ENCODE measurements at places on chromosomes 2 and 18.

DNA sequence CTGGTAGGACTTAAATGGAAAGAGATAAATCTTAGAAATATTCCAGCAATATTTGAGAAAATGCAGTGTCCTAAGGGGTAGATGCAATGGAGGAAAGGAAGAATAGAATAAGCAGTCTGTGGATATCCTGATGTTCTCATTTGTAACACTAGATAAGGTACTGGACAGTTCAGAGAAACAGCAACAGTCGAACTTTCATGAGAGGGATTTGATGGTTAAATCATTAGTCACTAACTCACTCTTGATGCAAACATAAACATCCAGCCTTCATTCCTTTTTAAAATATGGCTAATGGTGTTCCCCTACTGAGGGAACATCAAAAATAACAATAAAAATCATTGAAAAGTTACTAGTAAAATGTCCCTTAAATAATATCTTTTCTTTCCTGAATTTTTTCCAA is 211.4 kb upstream of the SLC39A10 start:
- H3K4me1 ChIP-seq, result peaks cover 15% of the 10 kb centered on the region
- no peaks in the 10 kb centered on the region for H3K36me3 ChIP-seq
- H3K27me3 ChIP-seq, result no peaks in the 10 kb centered on the region
- H3K27ac ChIP-seq, result no peak overlapping the region
- H3K4me3 ChIP-seq, result no peak overlapping the region

DNA sequence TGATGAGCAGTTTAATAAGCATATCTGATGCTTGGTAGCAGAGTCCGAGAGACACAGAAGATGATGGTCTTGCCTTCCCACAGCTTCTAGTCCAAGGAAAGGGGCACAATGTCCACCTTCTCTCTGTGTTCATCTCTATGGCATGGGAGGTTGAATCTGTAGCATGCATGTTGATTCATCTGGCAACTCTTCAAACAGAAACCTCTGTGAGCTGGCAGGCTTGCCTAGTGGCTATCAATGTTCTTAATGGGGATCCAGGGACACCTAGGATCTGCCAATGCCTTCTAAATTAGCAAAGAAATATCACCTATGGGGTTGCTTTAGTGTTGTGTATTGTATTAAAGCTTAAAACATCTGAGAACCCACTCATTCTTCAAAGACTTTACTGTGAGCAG is 170.8 kb downstream of the INO80D start:
- H3K36me3 ChIP-seq, result no peaks in the 10 kb centered on the region
- H3K27me3 ChIP-seq, result no peaks in the 10 kb centered on the region
- H3K27ac ChIP-seq, result no peak overlapping the region
- no peak overlapping the region for H3K4me3 ChIP-seq
- DNase-seq, result peak; percentile 21

DNA sequence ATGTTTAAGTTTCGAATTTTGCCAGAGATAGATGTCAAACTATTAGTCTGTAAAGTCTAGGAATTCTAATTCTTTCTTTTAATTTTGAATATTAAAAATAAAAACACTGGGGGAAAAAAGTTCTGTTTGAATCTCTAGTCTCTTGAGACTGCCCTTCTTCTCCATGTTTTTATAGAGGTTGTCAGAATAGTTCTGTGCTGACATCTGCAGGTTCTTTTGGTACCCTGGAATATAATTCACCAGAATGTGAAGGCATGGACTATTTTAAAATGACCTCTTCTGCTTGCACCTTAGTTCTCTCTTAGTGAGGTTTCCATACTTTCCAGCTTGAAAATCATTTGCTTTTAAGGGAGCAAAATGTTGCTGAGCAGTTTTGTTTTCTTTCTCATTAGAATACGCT is 121.0 kb upstream of the MSTN start:
- no peak overlapping the region for H3K4me3 ChIP-seq
- H3K27ac ChIP-seq, result no peak overlapping the region
- no peaks in the 10 kb centered on the region for H3K36me3 ChIP-seq
- no peaks in the 10 kb centered on the region for H3K27me3 ChIP-seq

DNA sequence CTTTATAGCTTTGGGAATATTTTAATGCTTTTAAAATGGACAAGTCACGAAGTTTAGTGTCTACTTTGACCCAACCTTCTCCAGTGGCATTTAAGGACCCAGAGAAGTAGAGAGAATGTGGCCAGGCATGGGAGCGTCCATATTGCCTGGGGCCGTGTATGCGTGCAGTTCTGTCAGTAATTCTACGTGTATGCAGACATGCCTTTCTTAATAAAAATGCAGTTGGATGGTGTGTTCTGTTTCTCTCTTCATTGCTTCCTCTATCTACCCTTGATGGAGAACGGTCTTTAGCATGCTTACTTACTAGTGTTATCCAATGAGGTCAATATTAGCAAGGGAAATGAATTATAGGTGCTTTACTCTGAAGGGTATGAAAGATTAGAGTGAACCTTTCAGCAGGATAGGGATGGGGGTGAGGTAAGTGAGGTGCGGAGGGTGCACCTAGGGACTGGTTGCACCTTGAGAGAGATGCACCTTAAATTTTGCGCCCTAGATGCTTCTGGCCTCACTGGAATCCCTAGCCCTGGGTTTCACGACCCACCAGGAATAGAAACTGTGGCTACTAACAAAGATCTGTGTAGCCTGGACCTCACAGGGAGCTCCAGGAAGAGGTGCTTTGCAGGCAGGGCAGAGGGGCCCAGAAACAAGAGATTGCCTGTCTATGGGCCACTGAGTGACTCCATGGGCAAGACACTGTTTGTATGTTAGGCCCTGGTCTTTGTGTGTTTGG is 194.3 kb downstream of the MYCN start:
- H3K36me3 ChIP-seq, result no peaks in the 10 kb centered on the region
- no peak for DNase-seq
- H3K4me3 ChIP-seq, result no peak overlapping the region
- no peaks in the 10 kb centered on the region for H3K4me1 ChIP-seq

DNA sequence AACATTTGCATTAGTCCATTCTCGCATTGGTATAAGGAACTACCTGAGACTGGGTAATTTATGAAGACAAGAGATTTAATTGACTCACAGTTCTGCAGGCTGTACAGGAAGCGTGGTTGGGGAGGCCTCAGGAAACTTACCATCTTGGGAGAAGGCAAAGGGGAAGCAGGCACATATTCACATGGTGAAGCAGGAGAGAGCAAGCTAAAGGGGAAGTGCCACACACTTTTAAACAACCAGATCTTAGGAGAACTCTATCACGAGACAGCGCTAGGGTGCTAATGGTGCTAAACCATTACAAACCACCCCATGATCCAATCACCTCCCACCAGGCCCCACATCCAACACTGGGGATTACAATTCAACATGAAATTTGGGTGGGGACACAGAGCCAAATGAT is 201.7 kb upstream of the MGAT5 start:
- DNase-seq, result no peak
- no peaks in the 10 kb centered on the region for H3K36me3 ChIP-seq
- no peak overlapping the region for H3K27ac ChIP-seq
- no peaks in the 10 kb centered on the region for H3K4me1 ChIP-seq
- no peaks in the 10 kb centered on the region for H3K27me3 ChIP-seq

DNA sequence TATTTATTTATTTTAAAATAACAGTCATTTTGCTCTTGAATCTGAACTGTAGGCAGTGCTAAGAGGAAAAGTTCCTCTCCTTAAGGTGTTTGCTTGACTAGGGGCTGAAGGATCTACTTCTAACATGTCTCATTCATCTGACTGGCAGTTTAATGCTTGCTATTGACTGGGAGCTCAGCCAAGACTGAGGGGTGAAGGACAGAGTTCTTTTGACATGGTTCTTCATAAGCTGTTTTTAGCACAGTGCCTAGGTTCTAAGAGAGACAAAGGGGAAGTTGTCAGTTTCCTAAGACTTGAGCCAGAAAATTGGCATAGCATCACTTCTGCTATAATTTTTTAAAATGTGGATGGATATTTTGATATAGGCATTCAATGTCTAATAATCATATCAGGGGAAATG is 73.0 kb downstream of the COMMD1 start:
- H3K27ac ChIP-seq, result no peak overlapping the region
- no peaks in the 10 kb centered on the region for H3K4me1 ChIP-seq
- DNase-seq, result no peak

- H3K27ac ChIP-seq, result no peak overlapping the region
- no peak overlapping the region for H3K4me3 ChIP-seq
- no peaks in the 10 kb centered on the region for H3K27me3 ChIP-seq
- DNase-seq, result no peak
- H3K4me1 ChIP-seq, result peaks cover 12% of the 10 kb centered on the region
- H3K36me3 ChIP-seq, result no peaks in the 10 kb centered on the region
These were observed 85.4 kb upstream of the HS6ST1 start for GRCh38 chr2:128403814-128404708.

Measured in GM23248 (cell line).